ENCODE measurements at places on chromosomes 11 and 22.

GRCh38 chr22:25661073-25661472 lies 80.9 kb upstream of the MYO18B start:
- no peak for DNase-seq

GRCh38 chr22:42388130-42388797 lies 43.9 kb downstream of the NFAM1 start:
- no peak for DNase-seq

- DNase-seq: no peak
Measured at GRCh38 chr11:116642902-116643301, 129.9 kb downstream of the BUD13 start.

DNA sequence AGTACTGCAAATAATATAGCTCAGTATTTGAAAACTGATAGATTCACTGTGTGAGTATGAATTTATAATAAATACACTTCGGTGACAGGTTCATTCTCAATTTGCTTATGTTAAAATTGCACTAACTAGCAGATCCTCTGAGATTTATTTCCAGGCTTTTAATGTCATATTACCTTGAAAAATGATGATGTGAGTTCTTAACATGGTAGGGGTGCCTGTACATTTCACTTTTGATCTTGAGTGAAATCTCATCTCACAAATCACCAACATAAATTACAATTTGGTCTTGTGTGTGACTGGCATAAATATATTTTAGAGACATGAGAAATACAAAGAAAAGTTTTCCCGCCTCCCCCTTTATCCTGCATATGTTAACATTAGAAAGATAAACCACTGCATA lies 240.4 kb downstream of the DYNC2H1 start:
- no peak for DNase-seq

All from left renal cortex interstitium (tissue), 4 donors.